NCI-H1092 treated with DMSO at 0.1 percent for 48 hours (cell line): ENCODE measurements at places on chromosomes 4 and X.

GRCh38 chr4:110769578-110769977 is 146.7 kb upstream of the PITX2 start:
- no peak for DNase-seq

- no peak for DNase-seq
Measured at GRCh38 chr4:48017108-48017571, 568 bp downstream of the NIPAL1 start.

- DNase-seq = peak; percentile 22
Measured at GRCh38 chrX:110962451-110962850, 133.5 kb upstream of the PAK3 start.

- peak; percentile 88 for DNase-seq
Measured at GRCh38 chr4:137124278-137124932, 407.9 kb downstream of the PCDH18 start.

DNA sequence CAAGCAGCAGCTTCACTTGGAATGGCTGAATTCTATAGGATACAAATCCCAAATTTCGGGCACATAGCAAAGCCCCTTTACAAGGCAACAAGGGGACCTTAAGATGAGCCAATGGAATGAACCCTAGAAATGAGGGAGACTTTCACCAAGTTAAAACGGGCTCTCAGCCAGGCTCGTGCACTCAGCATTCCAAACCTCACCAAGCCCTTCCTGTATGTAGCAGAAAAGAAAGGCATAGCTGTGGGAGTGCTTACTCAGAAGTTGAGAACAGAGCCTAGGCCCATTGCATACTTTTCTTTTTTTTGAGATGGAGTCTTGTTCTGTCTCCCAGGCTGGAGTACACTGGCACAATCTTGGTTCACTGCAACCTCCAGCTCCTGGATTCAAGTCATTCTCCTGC is 10.8 kb upstream of the HERC5 start:
- no peak for DNase-seq
